Activated naive CD4-positive, alpha-beta T cell treated with anti-CD3 and anti-CD28 coated beads, Interleukin-2, amount 50 U/mL, for 16 hours (primary cell): ENCODE measurements at places on chromosomes 3 and 15.

DNA sequence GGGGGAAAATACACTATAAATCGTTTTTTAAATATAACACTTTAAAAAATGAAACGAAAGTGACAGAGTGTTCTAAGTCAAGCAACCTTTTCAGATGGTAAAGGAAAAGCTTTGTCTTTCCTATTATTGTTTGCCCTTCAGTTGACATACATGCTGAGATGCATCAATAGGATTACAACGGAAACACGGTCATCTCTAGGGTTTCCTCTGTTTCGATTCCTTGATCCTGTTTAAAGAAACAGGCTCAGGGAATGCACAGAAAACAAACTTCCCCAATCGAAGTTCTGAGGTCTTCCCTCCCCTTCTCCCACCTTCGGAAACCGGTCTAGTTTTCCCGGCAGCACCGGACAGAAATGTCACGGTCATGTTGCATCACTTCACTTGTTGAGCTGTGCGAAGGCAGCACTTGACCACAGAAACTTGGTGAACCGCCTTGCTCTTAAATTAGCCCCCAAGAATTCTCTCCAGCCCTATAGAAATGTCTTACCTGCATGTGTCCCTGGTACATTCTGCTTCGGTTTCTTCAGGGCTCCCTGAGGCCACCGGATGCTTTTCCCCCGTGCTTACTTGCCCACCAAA lies 556 bp downstream of the PEX5L start:
- no peak for DNase-seq

- no peak for DNase-seq
Measured at GRCh38 chr3:113556946-113557335, 24.6 kb downstream of the SIDT1 start.

DNA sequence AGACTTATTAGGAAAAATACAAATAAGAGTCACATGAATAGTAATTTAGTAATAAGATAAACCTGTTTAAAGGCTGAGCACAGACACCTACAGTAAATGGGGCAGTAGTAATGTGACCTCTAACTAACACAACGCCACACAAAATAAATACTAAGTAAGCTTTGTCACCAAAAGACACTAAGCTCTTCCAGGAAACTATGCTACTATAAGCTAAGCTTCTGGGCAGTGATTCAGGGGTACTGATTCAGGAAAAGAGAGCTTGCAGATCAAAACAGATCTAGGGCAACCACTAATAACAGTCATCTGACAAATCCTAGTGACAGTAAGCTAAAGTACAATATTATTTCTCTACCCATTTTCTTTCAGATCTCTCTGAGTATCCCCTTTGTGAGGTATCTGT lies 68.8 kb downstream of the PLOD2 start:
- no peak for DNase-seq

GRCh38 chr15:98668566-98669308 lies 20.4 kb downstream of the IGF1R start:
- peak; percentile 67 for DNase-seq

DNA sequence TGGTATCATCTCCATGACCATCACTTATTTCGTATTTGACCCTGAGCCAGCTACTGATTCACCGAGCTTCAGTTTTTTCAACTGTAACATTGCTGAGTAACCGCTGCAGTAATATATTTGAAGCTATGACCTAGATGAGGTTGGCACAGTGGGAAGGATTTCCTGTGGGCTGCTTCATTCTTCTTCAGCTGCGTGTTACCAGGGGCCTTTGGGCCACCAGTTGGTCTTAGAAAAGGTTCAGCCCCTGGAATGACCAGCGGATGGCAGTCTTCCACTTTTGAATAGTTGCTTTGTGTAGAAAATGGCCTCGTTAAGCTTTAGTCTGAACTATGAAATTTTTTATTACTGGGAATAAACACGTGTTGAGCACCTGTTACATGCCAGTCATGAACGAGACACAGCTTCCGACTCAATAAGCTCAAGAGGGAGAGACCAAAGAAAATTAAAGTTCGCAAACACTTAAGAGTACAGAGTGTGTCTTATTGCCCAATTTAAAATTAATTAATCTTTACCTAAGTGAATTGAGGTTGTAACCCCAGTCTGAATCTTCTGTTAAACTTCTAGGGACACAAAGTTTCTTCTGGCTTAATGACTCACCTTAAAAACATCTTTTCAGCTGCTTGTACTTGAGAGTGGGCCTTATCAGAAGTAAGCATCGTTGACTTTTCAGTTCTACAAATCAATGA lies 57.6 kb upstream of the NR2E3 start:
- DNase-seq = no peak

DNA sequence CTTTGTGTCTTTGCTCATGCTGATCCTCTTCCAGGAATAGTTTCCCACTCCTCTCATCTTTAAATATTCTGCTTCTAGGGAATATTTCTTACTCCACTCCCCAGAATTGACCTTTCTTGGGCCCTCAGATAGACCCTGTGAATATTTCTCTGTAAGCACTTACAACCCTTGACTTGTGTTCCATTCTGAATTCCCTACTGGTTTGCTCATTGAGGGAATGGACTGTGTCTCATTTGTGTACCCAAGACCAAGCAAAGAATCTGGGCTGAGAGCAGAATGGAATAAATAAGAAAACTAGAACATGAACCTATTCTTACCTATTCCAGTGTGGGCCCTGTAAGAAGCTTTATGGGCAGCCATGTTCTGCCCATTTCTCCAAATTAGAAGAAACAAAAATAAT lies 72.7 kb upstream of the TSPAN3 start:
- DNase-seq = no peak

DNA sequence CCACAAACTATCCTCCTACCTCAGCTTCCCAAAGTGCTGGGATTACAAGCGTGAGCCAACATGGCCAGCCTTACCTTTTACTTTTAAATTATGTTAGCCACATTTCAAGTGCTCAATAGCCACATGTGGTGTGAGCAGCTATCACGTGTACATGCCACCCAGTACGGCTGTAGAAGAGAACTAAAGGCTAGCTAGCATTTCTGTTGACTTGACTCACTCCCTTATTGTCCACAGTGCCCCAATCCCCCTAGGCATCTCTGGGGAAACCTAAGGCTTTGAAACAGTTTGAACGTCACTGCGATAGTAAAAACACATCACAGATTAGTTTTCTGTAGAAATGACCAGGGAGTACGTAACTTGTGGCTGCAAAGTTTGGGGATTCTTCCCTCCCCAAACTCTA lies 12.0 kb downstream of the C15orf40 start:
- DNase-seq = no peak

GRCh38 chr3:60189304-60189703 lies 1061.9 kb downstream of the FHIT start:
- no peak for DNase-seq

DNA sequence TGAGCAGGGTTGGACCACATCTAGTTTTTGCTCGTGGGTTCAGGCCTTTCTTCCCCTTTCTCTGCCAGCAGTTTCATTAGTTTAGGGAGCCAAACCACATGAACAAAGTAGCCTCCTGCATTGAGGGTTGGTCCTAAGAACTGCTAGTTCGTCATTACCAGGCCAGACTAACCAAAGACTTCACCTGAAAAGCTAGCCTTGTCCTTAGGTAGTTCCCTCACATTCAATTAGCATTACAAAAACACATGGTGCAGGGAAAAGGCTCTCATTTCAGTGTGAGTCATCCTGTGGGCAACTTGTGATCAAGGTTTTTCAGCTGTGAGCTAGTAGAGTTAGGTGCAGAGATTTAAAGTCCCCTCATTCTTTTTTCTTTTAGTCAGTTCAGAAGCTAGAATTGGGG lies 279.3 kb upstream of the CTNNB1 start:
- no peak for DNase-seq

DNA sequence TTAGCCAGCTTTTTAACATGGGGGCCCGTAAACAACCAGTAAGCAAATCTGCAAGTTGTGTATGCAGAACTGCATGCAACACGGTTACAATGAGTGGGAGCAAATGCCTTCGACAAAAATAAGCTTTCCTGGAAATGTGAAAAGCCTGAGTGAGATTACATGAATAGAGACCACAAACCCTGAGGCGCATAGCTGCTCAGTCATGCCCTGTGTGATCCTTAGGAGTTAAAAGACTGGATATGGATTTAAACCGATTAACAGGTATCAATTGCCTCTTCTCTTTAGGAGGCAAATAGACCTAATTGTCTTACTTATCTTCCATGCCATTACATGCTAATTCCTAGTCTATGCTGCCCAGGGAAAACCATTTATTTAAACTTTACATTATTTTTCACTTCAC lies 810.3 kb downstream of the ROBO1 start:
- DNase-seq = no peak

- DNase-seq = no peak
Measured at GRCh38 chr15:88748651-88749050, 54.6 kb upstream of the ACAN start.

GRCh38 chr3:195129644-195130492 lies 141.1 kb downstream of the XXYLT1 start:
- no peak for DNase-seq

- DNase-seq = no peak
Measured at GRCh38 chr15:88653200-88654064, 14.6 kb downstream of the ISG20 start.

- DNase-seq = no peak
Measured at GRCh38 chr3:45605534-45605933, 11.0 kb downstream of the LIMD1 start.

- no peak for DNase-seq
Measured at GRCh38 chr15:79798311-79798710, 98.5 kb downstream of the MTHFS start.

DNA sequence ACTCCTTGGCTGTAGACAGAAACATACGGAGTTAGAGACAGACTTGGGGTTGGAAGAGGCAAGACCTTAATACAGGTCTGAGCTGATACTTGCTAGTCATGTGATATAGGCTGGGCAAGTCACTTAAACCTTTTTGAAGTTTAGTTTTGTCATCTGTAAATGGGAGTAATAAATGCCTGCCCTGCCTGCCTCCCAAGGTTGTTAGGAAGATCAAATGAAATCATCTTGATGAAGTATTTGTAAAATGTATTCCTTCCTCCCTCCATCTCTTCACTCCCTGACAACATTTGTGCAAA lies 2.9 kb downstream of the PXK start:
- no peak for DNase-seq

- no peak for DNase-seq
Measured at GRCh38 chr3:10213156-10213792, 35.0 kb upstream of the TATDN2 start.

DNA sequence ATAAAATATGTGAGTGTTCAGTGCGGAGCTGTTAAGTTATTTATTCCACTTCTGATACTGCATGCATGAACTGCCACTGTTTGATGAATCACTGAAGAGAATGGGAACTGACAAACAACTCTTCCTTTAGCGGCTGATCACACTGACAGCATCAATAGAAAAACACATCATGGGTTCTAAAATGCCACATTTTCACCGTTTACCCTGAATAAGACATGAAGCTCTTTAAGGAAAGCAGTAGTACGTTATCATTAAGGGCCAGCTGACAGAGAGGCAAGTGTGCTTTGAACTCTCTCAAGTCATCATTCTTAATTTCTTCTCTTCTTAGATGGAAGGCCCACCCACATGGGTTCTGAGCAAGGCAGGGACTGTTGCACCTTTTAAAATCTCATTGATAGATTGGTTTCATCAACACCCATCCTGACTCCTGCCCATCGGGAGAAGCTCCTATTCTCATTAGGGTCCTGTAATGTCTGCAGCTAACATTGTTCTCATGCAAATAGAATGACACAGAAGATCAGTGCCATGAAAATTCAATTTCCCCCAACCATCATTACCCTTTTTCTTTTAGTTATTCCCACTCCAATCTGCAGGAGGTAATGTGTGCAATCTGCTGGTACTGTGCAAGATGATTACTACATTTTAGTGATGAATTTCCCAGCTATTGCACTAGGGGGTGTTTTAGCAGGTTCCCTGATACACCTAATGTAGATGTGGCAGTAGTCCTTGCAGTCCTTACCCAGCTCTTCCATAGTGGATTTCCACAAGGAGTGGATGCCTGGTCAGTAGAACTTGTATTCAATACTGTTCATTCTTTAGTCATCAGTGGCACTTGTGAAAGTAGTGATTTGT lies 119.1 kb downstream of the ROBO2 start:
- DNase-seq = no peak

DNA sequence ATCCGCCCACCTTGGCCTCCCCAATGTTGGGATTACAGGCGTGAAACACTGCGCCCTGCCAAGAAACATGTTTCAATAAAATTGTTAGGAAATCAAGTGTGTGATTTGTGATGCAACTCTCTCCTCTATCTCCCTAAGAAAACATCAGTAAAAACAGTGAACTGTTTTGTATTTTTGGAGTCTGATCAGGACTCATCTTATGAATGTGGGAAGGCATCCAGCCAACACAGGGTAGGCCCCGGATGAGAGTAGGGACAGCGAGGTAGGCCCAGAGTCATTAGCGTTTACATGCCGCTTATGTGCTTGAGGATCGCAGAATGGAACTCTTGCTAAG lies 884 bp upstream of the GLYCTK start:
- no peak for DNase-seq

DNA sequence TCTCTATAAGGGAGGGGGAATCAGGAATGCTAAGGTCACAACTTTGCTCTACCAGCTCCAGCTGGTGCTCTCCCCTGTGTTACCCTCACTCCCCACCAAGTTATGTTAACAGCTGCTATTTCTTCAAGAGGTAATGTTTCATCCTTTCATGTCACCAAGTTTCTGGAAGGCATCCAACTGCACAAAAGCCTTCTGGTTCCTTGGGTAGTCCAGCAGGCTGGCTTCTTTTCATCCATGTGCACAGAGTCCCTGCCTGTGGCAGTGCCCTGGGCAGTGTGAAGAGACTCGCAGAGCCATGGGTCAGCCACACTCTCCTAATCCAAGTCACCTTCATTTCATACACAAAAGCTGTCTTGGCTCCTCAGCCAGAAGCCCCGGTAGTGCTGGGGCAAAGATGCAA lies 737.5 kb upstream of the LMCD1 start:
- no peak for DNase-seq

- DNase-seq = no peak
Measured at GRCh38 chr3:174863488-174863887, 4.4 kb downstream of the NAALADL2 start.

- DNase-seq = no peak
Measured at GRCh38 chr3:102295756-102296155, 139.1 kb upstream of the ZPLD1 start.

GRCh38 chr3:170751083-170751898 lies 118.7 kb downstream of the RPL22L1 start:
- no peak for DNase-seq

- no peak for DNase-seq
Measured at GRCh38 chr15:47796830-47797229, 79.5 kb downstream of the SEMA6D start.

- DNase-seq = no peak
Measured at GRCh38 chr15:63067976-63068743, 25.6 kb downstream of the TPM1 start.

DNA sequence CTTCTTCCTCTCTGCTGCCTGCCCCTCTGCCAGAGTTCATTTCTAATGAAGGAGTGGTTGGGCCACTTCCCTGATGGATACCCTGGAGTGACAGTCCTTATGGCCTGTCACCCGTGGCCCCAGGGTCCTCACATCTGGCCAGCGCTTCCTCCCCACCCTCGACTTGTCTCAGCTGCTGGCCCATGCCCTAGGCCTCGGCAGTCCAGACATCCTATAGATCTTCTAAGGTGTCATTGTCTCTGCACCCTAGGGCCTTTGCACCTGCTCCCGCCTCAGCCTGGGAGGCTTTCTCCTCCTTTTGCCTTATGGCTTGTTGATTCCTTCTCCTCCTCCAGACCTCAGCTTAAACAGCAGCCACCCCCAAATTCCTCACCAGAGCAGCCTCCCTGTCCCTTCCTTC lies 181.0 kb downstream of the NSMCE3 start:
- no peak for DNase-seq
